ENCODE measurements at places on chromosomes 7 and 10.

DNA sequence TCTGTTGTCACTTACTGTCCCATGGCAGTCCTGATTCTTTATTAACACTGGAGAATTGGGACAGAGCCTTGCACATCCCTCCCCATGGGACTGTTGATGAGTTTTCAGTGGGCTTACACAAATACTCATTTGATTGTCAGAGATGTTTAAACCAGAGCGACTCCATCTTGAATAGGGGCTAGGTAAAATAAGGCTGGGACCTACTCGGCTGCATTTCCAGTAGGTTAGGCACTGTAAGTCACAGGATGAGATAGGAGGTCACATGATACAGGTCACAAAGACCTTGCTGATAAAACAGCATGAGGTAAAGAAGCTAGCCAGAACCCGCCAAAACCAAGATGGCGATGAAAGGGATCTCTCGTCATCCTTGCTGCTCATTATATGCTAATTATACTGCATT is 47.6 kb upstream of the JCAD start:
- H3K4me1 ChIP-seq, result no peaks in the 10 kb centered on the region
- H3K27me3 ChIP-seq, result no peaks in the 10 kb centered on the region
- no peak for DNase-seq
- H3K4me3 ChIP-seq, result no peak overlapping the region
- no peaks in the 10 kb centered on the region for H3K36me3 ChIP-seq
- no peak overlapping the region for H3K27ac ChIP-seq

- H3K27ac ChIP-seq, result no peak within 1 kb of the TSS
- H3K27me3 ChIP-seq, result peaks cover 10% of the 10 kb centered on the region
- H3K4me1 ChIP-seq, result peaks cover 3% of the 10 kb centered on the region
Measured at GRCh38 chr7:98211221-98211675, at the start of gene BHLHA15. TSS of gene BHLHA15 (plus strand) at chr7:98211439. CDS start at chr7:98212310, 871 bp downstream.

DNA sequence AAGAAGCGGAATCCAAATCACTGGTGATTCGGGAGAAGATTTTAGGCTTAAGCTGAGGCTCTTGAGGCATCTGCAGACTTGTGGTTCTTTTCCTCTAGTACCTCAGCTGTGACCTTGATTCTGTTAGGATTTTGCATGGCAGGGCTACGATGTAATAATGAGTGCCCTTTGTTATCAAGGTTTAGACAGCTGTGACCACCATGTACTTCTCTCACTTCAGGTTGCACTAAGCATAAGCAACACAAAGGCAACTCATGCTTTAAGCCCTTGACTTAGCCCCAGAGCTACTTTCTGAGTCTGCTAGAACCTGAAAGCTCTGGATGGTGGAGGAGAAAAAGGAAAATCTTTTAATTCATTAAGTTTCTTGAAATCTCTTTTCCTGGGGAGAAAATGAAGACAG is 1052.3 kb upstream of the PHF14 start:
- H3K4me3 ChIP-seq, result no peak overlapping the region
- no peak for DNase-seq
- no peaks in the 10 kb centered on the region for H3K27me3 ChIP-seq

DNA sequence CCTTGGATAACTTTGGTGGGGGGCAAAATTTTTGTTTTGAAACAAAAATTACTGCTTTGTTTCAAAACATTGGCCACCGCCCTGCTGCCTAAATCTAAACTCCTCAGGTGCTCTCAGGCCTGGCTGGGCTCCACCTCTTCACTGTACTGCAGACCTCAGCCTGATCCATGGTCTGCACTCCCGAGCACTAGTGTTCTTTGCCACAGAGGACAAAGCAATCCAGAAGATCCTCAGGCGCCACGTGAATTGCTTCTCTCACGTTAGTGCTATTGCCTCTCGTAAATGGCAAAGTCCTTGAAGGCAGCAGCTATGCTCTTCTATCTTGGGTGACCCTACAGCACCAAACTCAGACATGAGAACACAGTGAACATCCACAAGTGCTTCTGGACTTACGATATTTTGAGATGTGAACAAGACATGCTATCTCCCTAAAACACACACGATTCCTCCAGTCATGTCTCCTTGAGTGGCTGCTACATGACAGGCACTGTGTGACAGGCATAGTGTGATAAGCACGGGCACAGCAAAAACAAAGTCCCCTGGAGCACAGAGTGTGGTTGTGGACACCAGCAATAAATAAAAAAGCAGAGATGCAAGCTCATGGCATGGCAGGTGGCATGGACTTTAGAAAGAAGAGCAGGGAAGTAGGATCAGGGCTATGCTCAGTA is 582.1 kb upstream of the DPP6 start:
- no peaks in the 10 kb centered on the region for H3K27me3 ChIP-seq
- H3K4me1 ChIP-seq, result no peaks in the 10 kb centered on the region
- H3K36me3 ChIP-seq, result peaks cover 13% of the 10 kb centered on the region
- no peak for DNase-seq

GRCh38 chr10:9302140-9302746 is 1247.8 kb downstream of the GATA3 start:
- H3K27me3 ChIP-seq, result peaks cover 32% of the 10 kb centered on the region
- no peak for DNase-seq
- H3K27ac ChIP-seq, result no peak overlapping the region
- peaks cover 8% of the 10 kb centered on the region for H3K4me1 ChIP-seq
- H3K4me3 ChIP-seq, result no peak overlapping the region

DNA sequence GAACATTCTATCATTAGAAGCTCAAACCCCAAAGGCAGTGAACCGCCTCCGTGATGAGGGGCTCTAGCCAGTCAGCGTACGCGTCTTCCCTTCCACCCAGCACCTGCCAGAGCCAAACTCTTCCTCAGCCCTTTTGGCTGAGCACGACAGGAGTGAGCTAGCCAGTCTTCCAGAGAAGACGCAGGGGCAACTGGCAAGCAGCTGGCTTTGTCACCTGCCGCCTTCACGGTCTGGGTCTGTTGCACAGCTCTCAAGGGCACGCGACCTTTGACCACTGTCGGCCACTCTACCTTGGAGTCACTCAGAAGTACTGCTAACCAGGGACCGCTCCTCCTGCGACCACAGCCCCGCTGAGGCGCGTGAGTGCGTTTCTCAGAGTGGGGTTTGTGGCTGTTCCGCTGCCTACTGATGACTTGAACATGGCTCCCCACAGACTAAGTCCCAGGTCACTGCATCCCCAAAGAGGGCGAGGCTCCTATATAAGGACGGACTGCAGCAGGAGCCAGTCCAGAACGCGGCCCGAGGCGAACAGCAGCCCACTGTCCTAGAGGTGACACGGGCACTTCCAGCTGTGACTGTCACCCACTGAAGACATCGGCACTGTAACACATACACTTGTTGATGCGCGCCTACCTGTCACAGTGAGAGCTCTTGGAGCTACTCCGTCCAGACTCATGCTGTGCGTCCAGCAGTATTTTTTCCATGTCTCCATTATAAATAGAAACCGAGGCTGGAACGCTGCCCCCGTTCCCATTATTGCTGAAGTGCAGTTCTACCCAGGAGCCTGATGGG is 8.4 kb downstream of the BNIP3 start:
- H3K4me3 ChIP-seq, result no peak overlapping the region
- no peaks in the 10 kb centered on the region for H3K27me3 ChIP-seq
- H3K4me1 ChIP-seq, result peaks cover 17% of the 10 kb centered on the region

DNA sequence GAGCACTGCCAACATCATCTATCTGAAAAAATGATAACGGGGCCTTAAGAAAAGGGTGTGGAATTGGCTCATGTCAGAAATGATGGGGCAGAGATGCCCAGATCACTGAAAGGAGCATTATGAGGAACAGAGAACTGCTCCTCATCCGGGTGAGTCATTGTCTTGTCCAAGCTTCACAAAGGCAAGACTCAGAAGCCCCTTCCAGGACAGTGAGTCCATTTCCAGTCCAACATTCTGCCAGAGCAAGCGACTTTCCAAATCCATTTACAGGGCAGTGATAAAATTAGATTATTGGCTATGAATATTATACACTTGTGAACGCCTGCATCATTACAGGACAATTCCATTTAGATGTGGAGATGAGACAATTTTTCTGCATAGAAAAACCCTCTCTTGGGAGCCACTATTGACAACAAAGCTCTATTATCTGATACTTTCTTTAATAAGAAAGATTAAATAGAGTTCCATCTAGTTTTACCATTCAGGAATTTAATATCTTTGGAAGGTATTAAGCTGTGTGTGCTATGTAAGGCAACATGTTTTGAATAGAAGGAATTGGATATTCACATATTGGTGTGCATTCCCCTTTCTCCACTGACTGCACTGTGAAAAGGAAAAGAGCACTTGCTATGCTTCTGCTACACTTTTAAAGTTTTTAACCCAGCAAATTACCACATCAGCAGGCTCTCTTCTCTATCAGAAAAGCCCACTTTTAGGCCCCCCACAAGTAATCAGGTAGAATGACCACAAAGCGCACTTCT is 159.6 kb downstream of the NRP1 start:
- H3K27ac ChIP-seq, result no peak overlapping the region
- H3K4me3 ChIP-seq, result no peak overlapping the region
- H3K36me3 ChIP-seq, result no peaks in the 10 kb centered on the region
- peaks cover 33% of the 10 kb centered on the region for H3K4me1 ChIP-seq

GRCh38 chr10:23293145-23293724 is 51.4 kb downstream of the C10orf67 start:
- H3K36me3 ChIP-seq, result no peaks in the 10 kb centered on the region
- H3K4me3 ChIP-seq, result no peak overlapping the region
- no peak overlapping the region for H3K27ac ChIP-seq
- peak; percentile 57 for DNase-seq
- peaks cover 47% of the 10 kb centered on the region for H3K27me3 ChIP-seq

DNA sequence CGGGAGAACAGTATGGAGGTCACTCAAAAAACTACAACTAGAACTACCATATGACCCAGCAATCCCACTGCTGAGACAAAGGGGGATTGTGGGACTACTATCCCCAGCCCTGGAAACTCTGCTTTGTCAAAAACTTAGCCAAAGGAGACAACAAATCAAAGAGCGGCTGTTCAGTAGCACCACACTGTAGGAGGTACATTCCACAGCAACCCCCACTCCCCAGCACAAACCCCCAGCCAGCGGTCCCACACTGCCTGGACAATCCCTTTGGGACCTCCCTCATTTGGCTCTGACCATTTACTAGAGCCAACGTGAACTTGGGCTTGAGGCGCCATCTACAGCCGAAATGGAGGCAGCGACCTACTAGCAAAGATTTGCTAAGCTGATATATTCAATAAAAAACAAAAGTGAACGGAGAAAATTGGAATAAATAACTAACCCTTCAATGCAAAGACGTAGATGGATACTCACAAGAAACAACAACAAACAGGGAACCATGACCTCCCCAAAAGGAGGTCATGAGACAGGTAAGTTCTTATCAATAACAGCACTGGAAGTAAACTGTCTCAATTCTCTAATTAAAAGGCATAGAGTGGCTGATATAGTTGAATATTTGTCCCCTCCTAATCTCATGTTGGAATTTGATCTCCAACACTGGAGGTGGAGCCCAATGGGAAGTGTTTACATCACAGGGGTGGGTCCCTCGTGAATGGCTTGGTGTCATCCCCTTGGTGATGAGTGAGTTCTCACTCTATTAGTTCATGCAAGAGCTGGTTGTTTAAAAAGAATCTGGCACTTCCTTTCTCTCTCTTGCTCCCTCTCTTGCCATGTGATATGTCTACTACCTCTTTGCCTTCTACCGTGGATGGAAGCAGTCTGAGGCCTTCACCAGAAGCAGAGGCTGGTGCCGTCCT is 119.0 kb upstream of the KCNMA1 start:
- no peaks in the 10 kb centered on the region for H3K36me3 ChIP-seq
- H3K27me3 ChIP-seq, result no peaks in the 10 kb centered on the region
- H3K27ac ChIP-seq, result no peak overlapping the region
- H3K4me3 ChIP-seq, result no peak overlapping the region
- H3K4me1 ChIP-seq, result peaks cover 16% of the 10 kb centered on the region

DNA sequence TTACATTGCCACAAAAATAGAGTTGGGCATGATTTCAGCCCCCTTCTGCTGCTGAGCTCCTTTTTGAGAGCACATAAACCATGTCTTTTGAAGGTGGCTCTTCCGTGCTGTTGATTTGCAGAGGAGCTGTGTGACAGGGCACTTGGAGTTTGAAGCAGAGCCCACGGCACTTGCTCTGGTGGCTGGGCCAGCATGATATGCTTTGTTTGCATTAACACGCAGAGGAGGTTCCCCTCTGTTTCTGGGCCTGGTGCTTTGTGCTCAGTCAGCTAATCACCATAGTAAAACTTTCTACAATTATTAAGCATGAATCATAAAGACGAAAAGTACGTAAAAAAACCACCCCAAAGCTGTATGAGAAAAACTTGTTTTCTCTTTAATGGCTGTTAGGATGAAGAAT is 40.1 kb downstream of the RBM33 start:
- H3K27me3 ChIP-seq, result no peaks in the 10 kb centered on the region
- peaks cover 47% of the 10 kb centered on the region for H3K36me3 ChIP-seq

GRCh38 chr10:71795248-71795647 is 21.9 kb upstream of the VSIR start:
- no peaks in the 10 kb centered on the region for H3K4me1 ChIP-seq
- no peak overlapping the region for H3K27ac ChIP-seq
- no peaks in the 10 kb centered on the region for H3K36me3 ChIP-seq
- H3K4me3 ChIP-seq, result no peak overlapping the region
- H3K27me3 ChIP-seq, result peaks cover 10% of the 10 kb centered on the region
- peak; percentile 38 for DNase-seq

GRCh38 chr10:86400705-86401587 is 34.4 kb upstream of the GRID1 start:
- H3K4me3 ChIP-seq, result peak overlapping the region; percentile 76
- H3K27me3 ChIP-seq, result peaks cover 79% of the 10 kb centered on the region
- no peak overlapping the region for H3K27ac ChIP-seq
- peaks cover 25% of the 10 kb centered on the region for H3K4me1 ChIP-seq

GRCh38 chr10:32489901-32490300 is 44.0 kb downstream of the CCDC7 start:
- no peak overlapping the region for H3K27ac ChIP-seq
- H3K36me3 ChIP-seq, result peaks cover 39% of the 10 kb centered on the region
- no peaks in the 10 kb centered on the region for H3K27me3 ChIP-seq
- DNase-seq, result no peak

DNA sequence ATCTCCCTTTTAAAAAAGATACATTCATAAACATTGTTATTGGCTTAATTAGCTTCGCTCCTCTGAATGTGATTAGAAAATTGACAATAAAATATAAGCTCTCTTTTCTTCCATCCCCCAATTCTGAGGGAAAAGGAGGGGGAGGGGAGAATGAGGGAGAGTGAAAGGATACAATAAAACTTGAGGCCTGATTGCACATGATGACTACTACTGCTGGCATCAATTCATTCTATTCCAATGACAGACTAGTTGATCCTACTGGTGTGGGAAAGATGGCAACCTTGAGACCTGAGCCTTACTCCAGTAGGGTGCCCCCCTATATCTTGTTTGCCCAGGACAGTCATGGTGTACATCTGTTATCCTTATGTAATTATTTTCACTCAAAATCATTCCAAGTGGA is 4.5 kb upstream of the IQUB start:
- H3K4me3 ChIP-seq, result no peak overlapping the region
- peaks cover 11% of the 10 kb centered on the region for H3K4me1 ChIP-seq
- no peaks in the 10 kb centered on the region for H3K27me3 ChIP-seq
- no peak overlapping the region for H3K27ac ChIP-seq
- H3K36me3 ChIP-seq, result no peaks in the 10 kb centered on the region

DNA sequence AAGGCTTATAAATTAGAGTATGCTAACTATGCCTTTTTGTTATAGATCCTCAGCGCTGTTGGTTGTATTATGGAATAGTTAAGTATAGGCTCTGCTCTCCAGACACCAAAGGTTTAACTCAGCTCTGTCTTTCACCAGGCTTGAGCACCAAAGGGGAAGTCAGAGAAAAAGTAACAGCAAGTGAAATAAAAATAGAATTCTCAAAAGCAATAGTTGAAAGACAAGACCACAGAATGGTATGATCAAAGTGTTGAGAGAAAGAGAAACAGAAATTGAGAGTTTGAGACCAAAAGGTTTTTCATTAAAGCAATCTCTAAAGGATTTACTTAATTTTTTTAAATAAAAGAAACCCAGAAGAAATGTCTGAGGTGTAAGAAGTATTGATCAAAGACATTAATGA is 529.8 kb upstream of the C7orf33 start:
- H3K4me1 ChIP-seq, result no peaks in the 10 kb centered on the region
- no peak overlapping the region for H3K4me3 ChIP-seq
- DNase-seq, result no peak
- no peaks in the 10 kb centered on the region for H3K27me3 ChIP-seq
- H3K36me3 ChIP-seq, result peaks cover 6% of the 10 kb centered on the region

Measured in neural crest cell (in vitro differentiated cells).